AG08395 (cell line): ENCODE measurements at places on chromosomes 2 and 18.

GRCh38 chr18:76889091-76889699 is 66.8 kb downstream of the ZNF236 start:
- no peak for DNase-seq

DNA sequence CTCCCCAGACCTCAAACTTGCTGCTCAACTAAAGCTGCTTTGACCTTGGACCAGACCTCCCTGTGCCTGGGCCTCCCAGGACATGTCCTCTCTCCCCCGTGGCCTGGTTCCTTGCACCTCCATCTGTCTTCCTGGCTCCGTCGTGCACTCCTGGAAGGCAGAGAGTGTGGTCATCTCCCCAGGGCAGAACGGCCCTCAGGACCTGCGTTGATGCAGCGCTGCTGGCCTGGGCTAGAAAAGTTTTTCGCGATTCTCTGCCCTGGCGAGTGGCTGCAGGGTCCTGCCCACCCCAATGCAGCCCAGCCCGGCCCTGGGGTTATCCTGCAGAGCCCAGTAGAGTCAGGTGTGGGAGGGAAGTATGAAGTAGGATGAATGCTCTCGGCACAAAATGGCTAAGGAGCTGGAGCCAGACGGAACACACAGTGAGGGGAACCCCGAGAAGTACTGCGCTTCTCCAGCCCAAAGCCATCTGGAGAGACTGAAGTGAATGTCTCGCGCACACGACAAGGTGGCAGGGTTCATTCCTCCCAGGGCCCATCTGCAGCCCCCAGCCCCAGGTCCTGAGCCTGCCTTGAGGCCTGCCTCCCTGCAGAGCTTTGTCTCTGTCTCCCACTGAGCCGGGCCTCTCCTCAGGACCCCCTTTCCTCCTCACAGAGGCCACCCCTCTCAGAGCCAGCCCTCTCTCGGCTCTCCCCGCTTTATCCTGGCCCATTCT is 41.7 kb downstream of the ATOH8 start:
- no peak for DNase-seq

DNA sequence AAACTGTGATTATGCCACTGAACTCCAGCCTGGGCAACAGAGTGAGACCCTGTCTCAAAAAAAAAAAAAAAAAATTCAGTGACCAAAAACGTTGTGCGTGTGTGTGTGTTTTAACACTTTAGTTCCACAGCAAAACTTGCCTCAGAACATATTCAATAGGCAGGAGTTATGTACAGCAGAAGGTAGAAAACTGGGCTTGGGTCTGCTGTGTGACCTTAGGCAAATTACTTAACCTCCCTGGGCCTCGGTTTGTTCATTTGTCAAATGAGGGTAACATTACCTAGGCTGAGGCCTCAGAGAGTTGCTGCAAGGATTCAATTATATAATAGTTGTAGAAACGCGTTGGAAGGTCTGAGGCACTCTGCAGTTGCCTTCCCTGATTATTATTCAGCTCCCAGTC is 10.3 kb upstream of the SCG2 start:
- no peak for DNase-seq

DNA sequence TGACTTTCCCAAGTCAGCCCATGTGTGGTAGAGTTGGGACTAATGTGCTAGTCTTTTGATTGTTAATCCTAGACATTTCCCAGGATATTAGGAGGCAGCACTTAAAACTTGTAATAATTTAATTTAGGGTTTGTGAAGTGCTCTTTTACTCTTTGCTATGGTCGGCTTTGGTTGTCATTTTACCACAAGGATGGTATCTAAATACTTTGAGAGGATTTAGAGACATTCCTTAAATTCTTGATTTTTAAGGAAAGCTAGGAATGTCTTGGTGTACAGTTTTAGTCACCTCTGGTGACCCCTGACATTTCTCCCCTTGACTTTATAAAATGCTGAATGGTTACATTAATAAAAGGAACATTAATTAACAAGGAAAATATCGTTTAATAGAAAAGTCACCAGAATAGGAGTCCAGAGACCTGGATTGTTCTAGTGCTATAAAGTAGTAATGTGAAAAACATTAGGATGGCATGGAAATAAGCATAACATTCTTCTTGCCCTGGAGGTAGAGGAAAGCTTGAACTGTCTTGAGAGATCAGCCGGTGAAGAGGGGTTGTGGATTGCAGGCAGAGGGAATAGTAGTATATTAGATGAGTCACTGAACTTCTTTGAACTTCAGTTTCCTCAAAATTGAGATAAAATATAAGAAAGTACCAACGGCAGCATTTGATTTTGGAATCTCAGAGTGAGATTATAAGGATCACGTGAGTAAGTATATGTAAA is 209.2 kb downstream of the MCFD2 start:
- no peak for DNase-seq

- peak; percentile 42 for DNase-seq
These were observed 667 bp downstream of the TRIB2 start for GRCh38 chr2:12717191-12718014.

- DNase-seq: no peak
These were observed 76.9 kb upstream of the ASB18 start for GRCh38 chr2:236341067-236341466.

- no peak for DNase-seq
These were observed 40.7 kb upstream of the TRIM43 start for GRCh38 chr2:95551055-95551568.

- no peak for DNase-seq
These were observed 513.2 kb downstream of the RNF144A start for GRCh38 chr2:7430421-7430868.

GRCh38 chr2:163351966-163352365 is 383.8 kb downstream of the FIGN start:
- DNase-seq: no peak

DNA sequence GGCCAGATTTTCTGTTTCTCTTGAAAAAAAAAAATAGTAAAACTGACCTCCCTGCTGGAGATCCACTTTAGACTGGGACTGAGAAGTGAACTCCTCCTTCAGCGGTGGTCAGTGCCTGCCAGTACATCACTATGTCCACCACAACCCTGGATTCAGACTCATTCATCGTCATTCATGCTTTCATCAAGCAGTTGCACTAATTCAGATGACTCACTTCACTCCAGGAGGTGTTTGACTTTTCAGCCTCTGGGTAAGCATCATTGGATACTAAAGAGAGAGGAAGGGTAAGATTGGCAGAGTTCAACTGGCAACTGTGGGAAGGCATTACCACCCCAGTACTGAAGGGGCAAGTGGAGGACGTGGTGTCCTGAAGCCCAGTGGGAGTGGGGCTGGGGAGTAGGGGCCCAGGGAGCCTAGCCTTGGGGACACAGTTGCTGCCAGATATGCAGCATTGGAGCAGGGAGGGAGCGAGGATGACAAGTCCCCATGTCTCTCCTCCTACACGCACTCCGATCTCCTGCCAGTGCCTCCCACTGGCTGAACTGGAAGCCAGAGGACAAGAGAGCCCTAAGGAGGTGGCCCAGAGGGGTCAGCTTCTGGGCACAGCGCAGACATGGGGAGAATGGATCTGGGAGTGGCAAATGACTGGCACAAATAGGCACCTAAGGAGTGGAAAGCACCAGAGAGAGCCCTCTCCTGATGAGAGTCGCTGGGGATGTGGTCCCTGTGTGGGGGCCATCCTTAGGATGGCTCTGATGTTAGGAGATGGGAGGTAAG is 111.1 kb downstream of the TGFA start:
- DNase-seq: no peak

GRCh38 chr18:31301201-31301655 is 16.7 kb upstream of the DSG1 start:
- DNase-seq: no peak

GRCh38 chr2:8761529-8762164 is 75.8 kb downstream of the KIDINS220 start:
- DNase-seq: peak; percentile 65

DNA sequence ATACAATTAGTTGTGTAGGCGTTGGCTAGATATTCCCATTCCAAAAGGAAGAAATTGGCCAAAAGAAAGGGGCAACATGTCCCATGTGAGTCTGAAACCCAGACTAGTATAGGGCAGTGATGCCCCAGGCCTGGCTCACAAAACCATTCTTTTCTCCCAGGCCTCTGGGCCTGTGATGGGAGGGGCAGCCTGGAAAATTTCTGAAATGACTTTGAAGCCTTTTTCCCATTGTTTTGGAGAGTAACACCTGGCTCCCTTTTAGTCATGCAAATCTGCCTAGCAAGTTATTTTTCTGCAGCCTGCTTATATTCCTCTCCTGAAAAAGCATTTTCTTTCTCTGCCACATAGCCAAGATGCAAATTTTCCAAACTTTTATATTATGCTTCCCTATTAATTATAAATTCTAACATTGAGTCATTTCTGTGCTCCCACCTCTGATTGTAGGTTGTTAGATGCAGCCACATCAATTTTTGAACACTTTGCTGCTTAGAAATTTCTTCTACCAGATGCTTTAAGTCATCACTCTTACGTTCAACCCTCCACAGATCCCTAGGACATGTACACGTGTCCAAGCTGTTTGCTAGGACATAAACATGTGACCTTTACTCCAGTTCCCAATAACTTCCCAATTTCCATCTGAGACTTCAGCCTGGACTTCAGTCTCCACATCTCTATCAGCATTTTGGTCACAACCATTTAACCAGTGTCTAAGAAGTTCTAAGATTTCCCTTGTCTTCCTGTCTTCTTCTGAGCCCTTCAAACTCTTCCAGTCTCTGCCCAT is 76.1 kb upstream of the MC4R start:
- DNase-seq: no peak

DNA sequence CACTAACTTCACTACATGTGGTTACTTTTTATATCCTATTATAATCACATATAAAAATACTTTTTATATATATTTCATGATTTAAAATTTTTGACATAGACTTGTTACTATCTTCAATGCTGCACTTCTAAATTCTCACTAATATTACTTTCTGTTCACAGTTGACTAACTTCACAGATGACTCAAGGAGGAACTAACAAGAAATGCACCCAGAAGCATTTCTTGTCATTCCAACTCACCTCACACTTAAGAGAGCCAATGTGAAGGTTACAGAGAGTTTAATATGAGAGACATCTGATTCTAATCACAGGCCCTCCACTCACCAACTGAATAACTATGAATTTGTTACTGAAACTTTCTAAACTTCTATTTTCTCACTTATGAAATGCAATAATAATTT is 399.8 kb upstream of the SLC8A1 start:
- DNase-seq: no peak

- no peak for DNase-seq
These were observed 5.8 kb upstream of the SLC20A1 start for GRCh38 chr2:112639936-112640335.

DNA sequence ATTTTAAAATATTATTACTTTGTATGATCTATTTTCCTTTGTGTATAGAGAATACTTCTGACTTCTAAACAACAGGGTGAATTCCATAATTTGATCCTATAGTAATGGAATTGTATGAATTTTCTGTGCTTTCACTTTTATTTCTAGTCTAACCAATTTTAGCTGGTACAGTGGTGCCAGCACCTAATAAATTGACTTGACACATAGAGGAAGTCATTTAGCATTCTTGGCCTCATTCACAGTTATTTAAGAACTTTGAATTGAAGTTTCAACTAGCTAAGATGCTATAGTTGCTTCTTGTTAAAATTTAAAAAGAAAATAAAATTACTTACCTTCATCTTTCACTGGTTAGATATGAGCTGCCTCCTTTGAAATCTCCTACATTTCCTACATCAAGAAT is 220.4 kb downstream of the CPS1 start:
- no peak for DNase-seq

DNA sequence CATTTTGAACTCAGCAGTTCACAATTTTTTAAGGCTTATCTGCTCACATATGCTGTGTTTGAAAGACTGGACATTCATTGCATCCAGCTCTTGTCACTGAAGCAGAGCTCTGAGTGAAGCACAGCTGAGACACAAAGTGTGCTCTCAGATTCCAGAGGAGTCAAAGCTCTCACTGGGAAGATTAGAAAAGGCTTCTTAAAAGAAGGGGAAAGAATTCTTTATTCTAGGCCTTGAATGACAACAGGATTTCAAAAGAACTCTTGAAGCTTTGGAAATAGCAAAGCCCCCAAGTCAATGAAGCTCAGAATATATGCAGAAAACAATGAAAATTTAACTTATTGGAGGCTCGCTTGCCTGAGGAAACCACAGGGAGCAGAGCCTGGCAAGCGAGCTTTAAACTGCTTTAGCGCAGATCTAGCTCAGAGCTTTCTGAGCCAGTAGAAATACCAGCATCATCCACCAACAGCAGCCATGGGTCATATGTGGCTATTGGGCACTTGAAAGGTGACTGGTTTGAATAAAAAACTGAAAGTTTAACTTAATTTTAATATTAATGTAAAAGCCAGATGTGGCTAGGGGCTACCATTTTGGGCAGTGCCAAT is 369.7 kb downstream of the OSR1 start:
- no peak for DNase-seq
